Tongue (tissue), 3 donors: ENCODE measurements at places on chromosomes 4 and X.

DNA sequence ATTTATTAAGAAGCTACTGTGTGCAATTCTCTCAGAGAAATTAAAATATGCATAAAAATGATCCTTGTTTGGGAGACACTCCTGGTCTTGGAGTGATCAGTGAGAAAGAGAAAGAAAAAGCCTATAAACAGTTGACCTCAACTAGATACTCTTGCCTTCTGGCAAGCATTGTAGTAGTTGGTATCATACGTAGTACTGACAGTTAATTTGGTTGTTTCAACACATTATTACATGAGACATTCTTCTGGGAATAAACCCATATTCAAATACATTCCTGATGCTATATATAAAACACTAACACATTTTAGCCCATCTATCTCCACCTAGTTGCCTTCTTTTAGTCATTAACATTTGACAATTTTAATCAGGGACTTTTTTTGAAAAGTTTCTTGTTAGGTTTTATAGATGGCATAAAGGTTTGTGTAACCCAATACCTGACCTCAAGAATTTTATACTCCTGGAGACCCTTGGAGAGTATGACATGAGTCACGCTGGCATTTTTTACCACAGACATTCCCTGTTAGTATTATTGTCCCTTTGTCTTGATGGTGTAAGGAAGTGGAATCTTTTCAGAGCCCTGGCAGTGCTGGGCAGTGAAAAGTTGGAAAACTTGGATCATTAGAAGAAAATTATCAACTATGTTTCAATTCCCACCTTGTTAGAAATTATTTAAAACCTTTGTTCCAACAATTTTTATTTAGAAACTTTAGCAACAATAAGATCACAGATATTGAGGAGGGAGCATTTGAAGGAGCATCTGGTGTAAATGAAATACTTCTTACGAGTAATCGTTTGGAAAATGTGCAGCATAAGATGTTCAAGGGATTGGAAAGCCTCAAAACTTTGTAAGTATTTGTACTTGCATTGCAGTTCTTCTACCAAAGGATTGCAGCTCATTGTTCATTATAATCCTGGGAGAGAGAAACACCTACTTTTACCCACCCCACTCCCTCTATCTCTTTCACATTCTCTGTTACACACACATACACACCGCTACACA lies 167.1 kb upstream of the PACRGL start:
- DNase-seq: no peak

GRCh38 chr4:80592950-80593349 lies 257.4 kb downstream of the CFAP299 start:
- DNase-seq: no peak

- DNase-seq: no peak
These were observed 1689.5 kb upstream of the PCDH10 start for GRCh38 chr4:131459430-131460101.

- DNase-seq: no peak
These were observed 8.4 kb downstream of the APOOL start for GRCh38 chrX:85012098-85012497.

- DNase-seq: no peak
These were observed 9.9 kb upstream of the AKAP14 start for GRCh38 chrX:119885554-119886428.
